ENCODE measurements at places on chromosomes 5 and 9.

DNA sequence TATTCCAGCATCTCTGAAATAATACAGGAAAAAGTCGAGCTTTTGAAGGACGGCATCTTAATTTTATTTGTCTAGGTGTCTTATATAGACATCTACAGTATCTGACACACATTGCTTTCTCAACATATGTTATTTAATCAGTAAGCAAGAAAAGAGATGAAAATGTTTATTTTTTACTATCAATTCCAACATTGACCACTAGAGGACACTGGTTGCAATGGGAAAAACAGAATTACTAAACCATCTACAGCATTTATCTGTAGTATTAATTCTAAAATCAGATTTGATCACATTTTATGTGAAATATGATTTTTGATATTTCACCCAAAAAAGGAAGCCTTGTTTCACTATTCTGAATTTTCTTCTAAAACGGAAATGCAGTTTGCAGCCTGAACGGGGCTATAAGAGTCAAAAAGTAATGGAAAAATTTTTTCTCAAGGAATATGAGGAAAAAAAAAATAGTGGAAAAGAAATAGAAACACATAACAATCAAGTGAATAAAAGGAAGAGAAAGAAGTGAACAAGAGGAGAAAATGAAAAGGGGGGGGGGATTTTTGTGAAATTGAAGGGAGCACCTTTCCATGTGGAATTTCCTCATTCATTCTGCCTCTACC, 98.6 kb downstream of the OSTF1 start:
- DNase-seq = no peak

DNA sequence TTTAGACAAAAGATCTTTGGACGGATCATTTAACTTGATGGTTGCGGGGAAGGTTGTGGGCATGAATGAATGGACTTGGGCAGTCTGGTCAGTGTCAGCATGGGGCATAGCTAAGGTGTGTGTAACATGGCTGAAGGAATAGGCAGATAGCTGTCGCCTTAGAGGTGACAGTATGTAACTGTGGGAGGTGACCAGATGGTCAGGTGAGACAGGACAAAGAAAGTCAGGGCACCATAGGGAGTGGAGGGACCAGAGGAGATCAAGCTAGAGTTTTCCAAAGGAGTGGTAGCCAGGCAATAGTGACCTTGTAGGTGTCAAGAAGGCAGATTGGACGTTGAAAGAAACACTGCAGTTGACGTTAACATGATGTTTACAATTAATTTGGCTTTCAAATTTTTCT, 43.1 kb downstream of the MARCHF6 start:
- no peak for DNase-seq

GRCh38 chr9:137828527-137829259, 48.9 kb upstream of the CACNA1B start:
- no peak for DNase-seq

DNA sequence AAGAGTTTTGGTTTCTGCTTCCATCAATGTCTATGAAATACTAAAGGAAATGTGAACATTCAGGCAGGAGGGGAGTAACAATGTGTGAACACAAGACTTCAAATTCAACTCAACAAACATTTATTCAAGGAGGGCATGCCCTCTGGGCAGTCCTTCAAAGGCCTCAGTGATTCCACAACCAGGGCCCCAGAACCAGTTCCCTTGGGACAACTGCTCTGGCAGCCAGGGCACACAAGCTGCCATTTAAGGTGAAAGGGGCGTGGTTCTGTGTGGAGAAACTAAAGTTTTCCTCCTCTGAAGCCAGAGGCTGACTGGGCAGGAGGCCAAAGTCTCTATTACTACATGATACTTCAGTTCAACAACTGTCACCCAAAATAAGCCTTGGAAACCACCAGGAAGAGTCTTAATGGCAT, 3.2 kb downstream of the RBM18 start:
- DNase-seq = peak; percentile 26

GRCh38 chr5:177005619-177006264, 837 bp downstream of the UIMC1 start:
- DNase-seq = peak; percentile 15

GRCh38 chr9:97529363-97530076, 28.1 kb downstream of the TMOD1 start:
- peak; percentile 11 for DNase-seq

DNA sequence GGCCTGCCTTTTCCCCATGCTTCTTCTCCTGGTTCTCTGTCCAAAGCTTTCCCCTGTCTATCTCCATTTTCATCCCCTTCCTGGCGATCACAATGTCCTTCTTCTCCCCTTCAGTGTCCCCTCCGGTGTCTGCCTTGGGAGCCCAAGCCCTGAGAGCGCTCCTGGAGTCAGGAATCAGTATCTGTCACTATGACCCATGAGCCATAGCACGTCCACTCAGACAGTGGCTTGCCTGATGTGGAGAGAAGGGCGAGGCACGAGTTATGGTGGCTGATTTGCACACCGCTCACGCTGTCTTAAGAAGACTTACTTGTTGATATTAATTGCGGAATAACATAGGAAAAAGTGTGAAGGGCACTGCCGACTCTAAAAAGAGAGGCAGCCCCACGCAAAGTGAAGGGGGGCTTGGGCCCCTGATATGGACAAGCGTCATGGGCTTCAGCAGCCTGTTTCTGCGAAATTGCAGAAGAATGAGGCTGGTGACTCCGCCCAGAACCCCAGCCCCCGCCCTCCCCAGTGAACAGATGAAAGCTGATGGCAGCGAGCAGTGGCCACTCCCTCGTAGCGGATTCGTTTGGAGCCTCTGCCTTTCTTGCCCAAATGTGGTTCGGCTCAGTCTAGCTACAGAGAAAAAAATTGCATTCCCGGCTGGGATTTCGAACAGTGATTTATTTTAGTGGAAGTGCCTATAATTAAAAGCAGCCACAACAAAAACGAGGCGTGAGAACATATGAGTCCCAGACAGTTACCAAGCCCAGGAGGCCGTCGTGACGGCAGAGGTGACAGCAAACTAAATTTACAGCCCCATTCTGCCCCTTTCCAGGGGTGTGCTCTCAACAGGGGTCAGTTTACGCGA, 149.8 kb downstream of the ICE1 start:
- DNase-seq = no peak

GRCh38 chr9:133115604-133116345, 5.3 kb downstream of the RALGDS start:
- DNase-seq = no peak

- no peak for DNase-seq
These were observed 224.9 kb downstream of the EBF1 start for GRCh38 chr5:158874792-158875191.

GRCh38 chr9:27457445-27457844, 66.6 kb upstream of the IFNK start:
- no peak for DNase-seq

DNA sequence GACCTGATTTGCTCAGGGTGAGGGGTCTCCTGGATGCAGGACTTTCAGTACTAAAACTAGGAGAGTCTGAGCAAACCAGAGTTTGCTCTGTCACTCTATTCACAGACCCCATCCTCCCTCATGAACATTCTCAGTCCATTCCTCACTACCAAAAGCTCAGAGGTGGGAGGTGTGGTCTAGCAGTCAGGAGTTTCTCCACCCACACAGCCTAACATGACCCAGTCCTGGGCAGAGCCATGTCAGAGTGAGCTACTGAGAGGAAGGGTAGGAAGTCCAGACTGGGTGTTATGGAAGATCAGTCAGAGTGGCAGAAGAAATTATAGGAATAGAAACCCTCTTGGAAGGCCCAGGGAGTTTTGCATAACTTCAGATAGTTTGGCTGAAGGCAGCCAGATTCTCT, 113.3 kb upstream of the GRAMD2B start:
- no peak for DNase-seq

DNA sequence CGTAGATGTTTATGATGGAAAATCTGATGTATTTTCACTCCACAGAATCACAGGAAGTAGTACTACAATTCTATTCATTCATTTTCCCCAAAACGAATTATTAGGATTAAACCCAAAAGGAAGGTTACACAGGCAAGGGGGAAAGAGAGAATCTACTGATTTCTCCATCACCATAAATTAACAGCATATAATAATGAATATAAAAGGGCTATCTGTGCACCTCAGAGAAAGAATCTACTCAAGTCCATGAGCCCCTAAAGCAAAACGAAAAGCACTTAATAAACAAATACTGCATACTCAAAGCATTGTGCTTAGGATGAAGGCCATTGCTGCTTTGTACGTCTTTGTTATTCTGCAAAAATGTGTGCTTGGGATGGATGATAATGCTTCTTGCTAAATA, 740.5 kb upstream of the SEMA6A start:
- DNase-seq = no peak

DNA sequence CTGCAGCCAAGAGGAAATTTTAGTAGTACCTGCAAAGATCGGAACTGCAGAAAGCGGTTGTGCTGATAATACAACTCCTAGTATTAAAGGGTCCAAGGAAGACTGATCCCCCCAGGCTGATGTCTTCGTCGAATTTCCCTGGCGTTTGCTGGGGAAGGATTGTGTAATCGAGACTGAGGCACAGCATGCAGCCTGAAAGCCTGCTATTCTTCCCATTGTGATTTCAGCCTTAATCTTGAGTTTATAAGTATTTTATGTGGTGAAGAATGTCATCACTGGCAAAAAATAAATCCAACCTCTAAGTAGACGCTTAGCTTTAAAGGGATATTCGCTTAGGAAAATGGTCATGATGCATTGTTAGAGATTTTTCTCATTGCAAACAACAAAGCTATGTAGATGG, 21.3 kb upstream of the LMX1B start:
- DNase-seq = no peak

DNA sequence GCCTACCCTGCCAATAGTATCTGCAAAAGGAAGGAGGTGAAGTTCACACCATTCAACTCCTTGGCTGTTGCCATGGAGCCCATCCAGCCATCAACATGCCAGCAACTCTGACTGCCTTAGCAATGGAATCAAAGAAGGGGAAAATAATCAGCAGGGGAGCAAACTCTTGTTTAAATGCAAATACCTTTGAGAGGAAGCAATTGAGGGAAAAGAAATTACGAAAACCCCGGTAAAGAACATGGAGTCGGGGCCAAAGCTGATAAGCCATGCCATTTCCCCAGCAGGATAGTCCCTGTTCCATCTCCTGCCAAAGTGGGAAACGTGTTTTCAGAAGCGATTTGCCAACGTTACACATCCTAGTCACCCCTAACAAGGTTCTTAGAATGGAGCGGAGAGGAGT, 69.0 kb downstream of the MFAP3 start:
- no peak for DNase-seq

DNA sequence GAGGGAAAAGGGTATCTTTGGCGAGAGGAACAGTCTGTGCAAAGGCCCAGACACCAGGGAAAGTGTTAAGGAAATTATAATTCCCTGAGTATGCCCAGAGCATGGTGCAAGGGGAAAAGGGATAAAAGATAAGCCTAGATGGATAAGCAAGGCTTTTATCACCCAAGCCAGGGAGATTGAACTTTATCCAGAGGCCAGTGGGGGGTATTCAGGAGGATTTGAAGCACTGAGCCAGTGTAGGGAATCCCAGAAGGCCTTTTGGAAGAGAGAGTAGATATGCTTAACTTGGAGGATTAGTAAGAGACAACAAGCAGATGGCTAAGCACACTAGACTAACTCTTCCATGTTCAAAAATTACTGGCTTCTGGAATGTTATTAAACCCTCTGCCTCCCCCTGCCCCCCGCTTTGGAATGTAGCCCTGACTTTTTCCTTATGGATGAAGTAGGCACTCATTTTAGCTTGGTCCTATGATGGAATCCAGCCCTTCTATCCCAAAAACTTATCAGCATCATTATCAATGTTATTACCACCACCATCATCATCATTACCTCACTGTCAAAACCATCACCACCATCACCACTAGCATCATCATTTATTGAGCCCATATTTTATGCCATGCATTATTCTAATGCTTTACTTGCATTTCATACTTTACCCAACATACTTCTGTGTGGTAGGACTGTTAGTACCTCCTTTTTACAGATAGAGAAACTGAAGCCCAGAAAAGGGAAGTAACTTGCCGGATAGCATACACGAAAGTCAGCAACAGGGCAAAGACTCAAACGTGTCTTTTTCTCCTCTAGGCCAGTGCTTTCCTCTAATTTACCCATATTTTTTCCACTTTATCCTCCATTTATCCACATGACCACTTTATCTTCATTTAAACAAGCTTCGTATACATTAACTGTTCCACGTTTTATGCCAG, 237.0 kb downstream of the PAPPA start:
- DNase-seq = no peak

DNA sequence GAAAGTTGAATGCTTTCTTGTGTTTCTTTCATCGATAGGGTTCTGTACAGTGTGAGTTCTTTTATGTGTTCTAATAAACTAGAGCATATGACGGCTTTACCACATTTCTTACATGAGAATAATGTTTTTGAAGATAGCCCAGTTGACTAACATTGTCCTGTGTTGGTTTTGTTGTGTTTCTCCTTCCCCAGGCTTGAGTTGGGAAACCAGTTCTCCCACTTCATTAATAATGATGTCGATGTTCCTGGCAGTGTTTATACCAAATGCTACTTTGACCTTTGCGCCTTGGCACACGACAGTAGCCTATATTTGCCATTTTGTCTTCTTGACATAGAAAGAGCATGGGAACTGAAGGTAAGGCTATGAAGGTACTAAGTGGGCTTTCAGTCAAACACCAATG, 14.4 kb upstream of the ZNF782 start:
- no peak for DNase-seq

- no peak for DNase-seq
These were observed 7.8 kb downstream of the NOL6 start for GRCh38 chr9:33465596-33466564.

DNA sequence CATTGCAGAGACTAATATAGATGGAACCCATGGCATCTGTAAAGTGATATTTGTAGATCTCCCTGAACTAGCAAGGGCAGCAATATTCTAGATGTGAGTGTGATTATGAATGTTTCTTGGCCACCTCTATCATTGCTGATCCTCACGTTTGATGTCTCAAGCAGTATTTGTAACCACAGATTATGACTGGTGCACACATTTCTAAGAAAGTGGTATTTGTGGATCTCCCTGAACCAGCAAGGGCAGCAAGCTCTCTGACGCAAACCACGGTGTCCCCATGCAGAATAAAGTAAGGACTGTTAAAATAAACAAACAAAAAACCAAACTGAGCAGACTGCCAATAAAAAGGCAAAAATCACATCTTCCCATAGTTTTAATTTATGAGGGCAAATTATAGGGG, 301.3 kb downstream of the CSNK1G3 start:
- no peak for DNase-seq

DNA sequence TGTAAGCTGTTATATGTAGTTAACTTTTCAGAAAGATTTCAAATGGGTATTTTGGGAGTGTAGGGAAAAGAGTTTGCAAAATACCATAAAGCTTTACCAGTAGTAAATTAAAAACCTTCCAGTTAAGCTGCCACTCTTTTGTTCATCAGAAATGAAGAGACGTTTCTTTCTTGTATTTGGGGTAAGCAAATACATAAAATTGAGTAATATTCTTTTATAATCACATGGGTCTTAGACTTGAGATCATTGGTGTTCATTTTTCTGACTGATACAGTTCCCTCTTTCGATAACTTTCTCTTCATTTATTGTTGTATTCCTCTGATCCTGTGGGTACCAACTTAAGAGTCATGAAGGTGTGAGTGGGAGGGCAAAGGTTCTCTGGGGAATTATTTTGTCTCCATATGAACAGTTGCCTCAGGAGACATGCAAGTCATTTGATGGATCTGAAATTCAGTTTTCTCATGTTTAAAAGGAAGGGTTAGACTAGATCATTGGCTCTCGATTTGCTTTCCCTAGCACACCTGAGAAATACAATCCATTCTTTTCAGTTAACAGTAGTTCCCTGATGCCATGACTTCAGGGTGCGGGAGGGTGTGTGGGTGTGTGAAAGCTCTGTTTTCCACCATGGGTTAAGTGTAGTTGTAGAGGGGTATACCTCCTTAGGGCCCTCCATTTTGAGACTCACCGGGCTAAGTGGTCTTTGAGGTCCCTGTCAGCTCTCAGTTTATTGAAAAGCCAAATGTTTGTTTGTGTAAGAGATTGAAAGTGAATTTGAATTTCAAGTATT, 47.7 kb downstream of the CNTRL start:
- DNase-seq = no peak

Data from NCI-H2107 (cell line).